ENCODE measurements at places on chromosomes 6 and 20. TPM values are rescaled to one million over a fixed set of nuclear protein-coding genes. Genes with fewer than 3 reads are reported as not detected.

PRR18 gene
- not detected for total RNA-seq

GRCh38 chr6:44273617-44274016, 3.4 kb downstream of the TMEM151B start:
- DNase-seq: no peak

DNA sequence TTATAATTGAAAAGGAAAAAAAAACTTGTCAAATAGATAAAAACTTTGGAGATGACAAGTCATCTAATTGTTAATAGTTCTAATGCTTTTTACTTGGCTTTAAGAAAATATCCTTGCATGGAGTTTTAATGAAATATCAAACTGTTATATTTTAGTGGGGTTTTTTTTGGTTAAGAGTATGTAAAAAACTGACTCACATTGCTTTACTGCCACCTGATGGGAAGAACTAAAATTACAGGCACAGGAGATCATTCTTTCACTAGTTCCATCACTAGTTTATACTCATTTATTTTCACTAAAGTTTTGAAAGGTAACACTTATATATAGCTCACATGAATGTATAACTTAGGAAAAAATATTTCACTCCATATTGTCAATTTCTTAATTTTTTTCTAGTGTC, 309.1 kb downstream of the LMBRD1 start:
- DNase-seq: no peak

GRCh38 chr6:56280126-56280525, 32.7 kb upstream of the COL21A1 start:
- DNase-seq: no peak

- DNase-seq: no peak
These were observed 30.5 kb upstream of the RIPK1 start for GRCh38 chr6:3037638-3038365.

GRCh38 chr6:138287144-138287955, 69.1 kb upstream of the PBOV1 start:
- no peak for DNase-seq

- no peak for DNase-seq
These were observed 114.6 kb downstream of the LCA5 start for GRCh38 chr6:79422666-79423065.

- DNase-seq: no peak
These were observed 124.0 kb downstream of the CARMIL1 start for GRCh38 chr6:25403150-25403549.

Data from esophagus muscularis mucosa (tissue), 4 donors.